ENCODE measurements at places on chromosomes 3 and 15.

- DNase-seq, result no peak
These were observed 100.9 kb downstream of the PLCL2 start for GRCh38 chr3:16985608-16986007.

GRCh38 chr15:77384589-77385359 is 35.1 kb downstream of the PEAK1 start:
- DNase-seq, result no peak

GRCh38 chr3:5057272-5057671 is 64.8 kb upstream of the ARL8B start:
- no peak for DNase-seq

DNA sequence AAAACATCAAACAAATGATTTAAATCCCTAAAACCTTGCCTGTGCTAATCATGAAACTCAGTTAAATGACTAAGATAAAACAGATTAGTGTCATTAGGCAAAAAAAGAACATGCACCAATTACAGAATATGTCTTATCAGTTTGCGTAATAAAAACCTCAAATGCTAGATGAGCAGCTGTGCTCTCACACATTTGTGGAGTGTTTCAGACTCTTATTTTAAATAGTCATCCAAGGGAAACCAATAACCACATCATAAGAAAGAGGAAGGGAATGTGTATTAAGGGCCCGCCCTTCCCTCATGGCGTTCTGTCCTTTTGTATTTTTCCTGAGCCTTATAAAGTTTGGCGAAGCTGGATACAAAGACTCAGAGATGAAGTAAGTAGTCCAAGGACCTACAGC is 6.6 kb downstream of the SAMMSON start:
- no peak for DNase-seq

DNA sequence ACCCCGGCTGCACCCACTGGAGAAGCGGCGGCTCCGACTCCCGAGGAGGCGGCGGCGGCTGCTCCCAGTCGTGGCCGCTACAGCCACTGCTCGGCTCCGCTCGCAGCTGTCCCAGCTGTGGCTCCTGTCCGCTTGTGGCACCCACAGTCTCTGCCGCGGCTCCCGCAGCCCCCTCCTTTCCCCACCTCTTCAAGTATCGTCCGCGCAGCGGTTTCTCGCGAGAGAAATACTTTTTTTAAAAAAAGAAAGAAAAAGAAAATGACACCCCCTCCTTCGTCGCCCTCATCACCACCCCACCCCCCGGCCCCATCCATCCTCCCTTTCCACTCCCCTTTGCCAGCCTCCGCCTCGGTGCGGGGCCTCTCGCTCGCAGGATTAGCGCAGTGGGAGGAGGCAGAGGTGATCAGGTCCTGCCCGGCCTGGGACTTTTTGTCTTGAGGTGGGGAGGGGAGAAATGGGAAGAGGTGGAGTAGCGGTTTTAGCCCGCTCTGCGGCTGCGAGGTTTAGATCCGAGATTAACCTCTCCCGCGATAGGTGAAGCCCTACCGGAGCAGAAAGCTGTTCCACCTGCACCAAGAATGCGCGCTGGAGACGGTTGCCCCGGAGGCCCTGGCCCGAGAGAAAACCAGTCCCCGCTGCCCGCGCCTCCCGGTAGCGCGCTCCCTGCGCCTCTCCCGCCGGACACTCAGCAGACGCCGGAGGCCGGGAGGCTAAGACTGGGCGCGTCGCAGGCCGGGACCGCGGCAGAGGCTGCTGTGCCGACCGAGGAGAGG is at the start of gene FBN1:
FBN1 (minus strand) TSS at position 152 of the 773 bp plus-strand sequence. CDS start 940 bp downstream, outside the sequence.
- no peak for DNase-seq

GRCh38 chr3:125325746-125326145 is 49.4 kb downstream of the ZNF148 start:
- no peak for DNase-seq

- DNase-seq, result no peak
These were observed 44.6 kb upstream of the SMAD6 start for GRCh38 chr15:66657185-66658020.

GRCh38 chr3:159239059-159239458 is 437.2 kb downstream of the MFSD1 start:
- DNase-seq, result no peak

- no peak for DNase-seq
These were observed 181.2 kb downstream of the WNT5A start for GRCh38 chr3:55305696-55306485.

DNA sequence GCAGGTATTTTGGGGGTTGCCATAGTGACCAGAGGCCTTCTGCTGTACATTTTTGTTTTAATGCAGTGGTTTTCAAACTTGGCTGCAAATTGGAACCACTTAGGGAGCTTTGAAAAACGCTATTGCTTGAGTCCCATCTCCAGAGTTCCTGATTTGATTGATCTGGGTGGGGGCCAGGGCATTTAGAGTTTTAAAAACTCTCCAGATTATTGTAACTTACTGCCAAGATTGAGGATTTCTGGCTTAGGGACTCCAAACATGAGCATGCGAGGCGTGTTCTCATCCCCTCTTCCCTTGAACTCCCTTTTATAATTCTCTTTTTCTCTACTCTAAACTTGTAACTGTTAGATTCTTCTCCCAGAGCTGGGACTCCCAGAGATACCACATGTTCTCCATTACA is 340.8 kb upstream of the SUCLG2 start:
- DNase-seq, result no peak

DNA sequence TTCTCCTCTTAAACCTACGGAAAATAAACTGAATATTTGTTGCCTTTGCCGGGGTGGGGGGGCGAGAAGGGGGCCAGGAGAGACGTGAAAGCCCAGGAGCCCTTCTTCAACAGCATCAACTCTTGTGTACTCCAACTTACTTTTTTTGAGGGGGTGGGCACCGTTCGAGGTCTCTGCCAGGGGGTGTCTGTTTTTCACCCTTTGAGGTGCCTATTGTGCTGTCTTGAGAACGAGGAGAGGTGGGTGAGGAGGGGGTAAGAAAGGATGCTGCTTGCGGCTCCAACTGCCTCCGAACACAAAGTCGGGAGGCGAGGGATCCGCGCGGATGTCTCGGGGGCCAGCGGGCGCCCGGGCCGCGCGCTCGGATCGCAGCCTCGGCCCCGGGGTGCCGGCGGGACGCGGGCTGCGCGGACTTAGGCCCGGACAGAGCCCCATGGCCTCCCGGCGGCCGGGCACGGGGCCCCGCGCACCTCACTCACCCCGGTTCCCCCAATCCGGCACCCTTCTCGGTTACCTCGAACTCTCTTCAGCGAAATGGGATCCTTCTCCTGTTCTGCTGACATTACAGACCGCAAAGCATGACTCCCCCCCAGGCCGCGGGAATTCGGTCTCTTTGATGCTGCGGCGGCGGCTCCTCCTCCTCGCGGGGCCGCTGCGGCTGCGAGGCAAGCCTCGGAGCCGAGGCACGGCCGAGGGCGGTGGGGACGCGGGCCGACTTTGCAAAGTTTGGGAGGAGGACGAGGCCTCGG is 650 bp downstream of the PYGO1 start:
- DNase-seq, result no peak

- no peak for DNase-seq
These were observed 3.3 kb downstream of the ARL6IP5 start for GRCh38 chr3:69088063-69088462.

GRCh38 chr3:139357899-139358298 is 14.1 kb downstream of the MRPS22 start:
- DNase-seq, result no peak

DNA sequence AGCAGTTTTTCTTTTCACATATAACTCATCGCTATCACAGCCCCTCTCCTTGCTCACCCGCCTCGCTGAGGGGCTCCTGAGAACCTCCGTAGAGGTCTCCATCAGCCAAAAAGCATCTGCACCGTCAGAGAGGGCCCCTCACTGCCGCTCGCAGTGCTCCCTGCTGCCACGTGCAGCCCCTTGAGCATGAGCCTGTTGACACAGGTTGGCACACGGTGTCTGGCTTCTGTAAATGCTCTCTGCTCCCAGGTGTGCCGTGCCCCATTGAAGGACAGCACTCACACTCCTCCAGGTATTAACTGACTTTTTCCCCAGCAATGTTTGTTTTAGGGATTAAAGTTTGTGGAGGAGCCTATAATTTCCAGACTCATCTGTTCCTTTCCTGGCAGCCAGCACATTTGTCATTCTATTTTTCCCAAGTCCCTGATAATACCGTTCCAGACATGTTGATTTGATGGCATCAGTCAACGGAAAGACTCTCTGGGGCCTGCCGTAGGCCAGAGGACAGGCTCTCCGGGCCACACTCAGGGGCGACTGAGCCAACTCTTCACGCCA is 2.1 kb upstream of the FURIN start:
- no peak for DNase-seq

- no peak for DNase-seq
These were observed 414.5 kb downstream of the GRM7 start for GRCh38 chr3:7275396-7275795.

All from HS-5 (cell line).